Large intestine (tissue), 12 donors: ENCODE measurements at places on chromosomes 12 and 14. TPM values are rescaled to one million over a fixed set of nuclear protein-coding genes. Genes with fewer than 3 reads are reported as not detected.

CCND2 gene
- polyA plus RNA-seq, result 108 TPM

DHRS4 gene
- 48.7 TPM for polyA plus RNA-seq

SENP1 gene
- polyA plus RNA-seq, result 11.9 TPM

ANO4 gene
- 3.4 TPM for polyA plus RNA-seq

ATL1 gene
- 13.2 TPM for polyA plus RNA-seq

INF2 gene
- 64.2 TPM for polyA plus RNA-seq

SLC11A2 gene
- 73.1 TPM for polyA plus RNA-seq

ABCB9 gene
- polyA plus RNA-seq, result 5.2 TPM

- DNase-seq, result no peak
Measured at GRCh38 chr12:3458041-3458440, 33.0 kb upstream of the PRMT8 start.

GRCh38 chr12:63849106-63849620 lies 4.7 kb downstream of the SRGAP1 start:
- no peak for DNase-seq

- DNase-seq, result no peak
Measured at GRCh38 chr12:4628406-4628805, 20.4 kb downstream of the AKAP3 start.
